ENCODE measurements at places on chromosomes 6 and 20. TPM values are rescaled to one million over a fixed set of nuclear protein-coding genes. Genes with fewer than 3 reads are reported as not detected.

Gene PRRT1
- total RNA-seq: 0.41 TPM

DNA sequence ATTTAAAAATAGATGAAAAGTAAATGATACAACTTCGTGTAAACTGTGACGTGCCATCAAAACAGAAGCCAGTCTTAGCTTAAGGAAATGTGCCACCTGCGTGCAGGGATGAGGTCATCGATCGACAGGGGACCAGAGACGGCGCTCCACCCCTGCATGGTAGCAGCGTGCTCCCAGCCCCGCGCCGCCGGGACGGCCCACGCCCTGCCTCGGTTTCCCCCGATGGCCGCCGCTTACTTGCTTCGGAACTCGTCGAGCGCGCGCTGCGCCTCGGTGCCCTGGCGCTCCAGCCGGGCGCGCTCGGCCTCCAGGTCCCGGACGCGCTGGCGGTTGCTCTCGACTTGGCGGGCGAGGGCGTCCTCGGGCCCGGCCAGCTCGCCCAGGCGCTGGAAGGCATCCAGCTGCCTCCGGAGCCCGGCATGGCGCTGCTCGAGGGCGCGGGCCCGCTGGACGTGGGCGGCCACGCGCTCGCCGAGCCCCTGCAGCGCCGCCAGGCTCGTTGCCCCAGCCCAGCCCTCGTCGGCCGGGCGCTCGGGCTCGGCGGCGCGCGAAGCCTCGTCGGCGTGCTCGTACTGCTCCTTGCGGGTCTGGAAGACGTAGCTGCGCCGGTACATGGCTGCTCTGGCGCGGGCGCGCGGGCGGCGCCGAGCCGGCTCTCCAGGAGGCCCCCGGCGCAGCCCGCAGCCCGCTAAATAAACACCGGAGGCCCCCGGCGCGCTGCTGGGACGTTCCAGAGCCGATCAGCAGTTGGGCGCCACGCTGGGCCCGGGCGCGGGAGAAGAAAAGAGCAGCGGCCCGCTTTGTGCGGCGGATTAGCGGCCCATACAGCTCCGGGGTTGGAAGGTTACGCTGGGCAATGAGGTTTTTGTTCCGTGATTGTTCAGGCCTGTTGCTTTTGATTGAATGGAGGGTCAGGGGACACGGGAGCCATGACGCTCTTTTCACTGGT is at the start of gene BFSP1:
TSS of gene BFSP1 (minus strand) at position 664 of the 949 bp plus-strand sequence. CDS start at position 614, 50 bp downstream.
- peak; percentile 67 for DNase-seq

Gene KIF13A
- 16.3 TPM for total RNA-seq

DNA sequence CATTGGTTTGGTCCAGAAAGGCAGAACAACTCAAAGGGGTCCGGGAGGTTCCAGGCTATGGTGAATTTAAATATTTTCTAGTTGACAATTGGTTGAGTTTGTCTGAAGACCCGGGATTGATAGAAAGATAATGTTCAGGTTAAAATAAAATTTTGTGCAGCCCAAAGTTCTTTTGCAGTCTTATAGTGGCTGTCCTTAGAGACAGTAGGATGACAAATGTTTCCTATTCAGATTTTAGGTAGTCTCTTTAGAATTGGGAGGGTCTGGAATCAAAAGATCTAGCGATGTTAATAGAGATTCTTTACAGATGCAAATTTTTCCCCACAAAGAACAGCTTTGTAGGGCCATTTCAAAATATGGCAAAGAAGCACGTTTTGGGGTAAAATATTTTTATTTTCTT is 109.1 kb downstream of the TULP4 start:
- no peak for DNase-seq

All from frontal cortex (tissue), 4 donors.